ENCODE measurements at places on chromosomes 7 and 10. TPM values are rescaled to one million over a fixed set of nuclear protein-coding genes. Genes with fewer than 3 reads are reported as not detected.

Gene NKX1-2
- total RNA-seq: not detected

Gene SPDYE9
- not detected for total RNA-seq

Gene ELN
- 104 TPM for total RNA-seq

Gene GTPBP4
- total RNA-seq: 104 TPM

Gene NPC1L1
- total RNA-seq: 0.24 TPM

GRCh38 chr10:133260895-133261725 is 15.6 kb downstream of the ADAM8 start:
- DNase-seq: no peak

- DNase-seq: no peak
Observed at GRCh38 chr10:96708456-96708855, 11.9 kb downstream of the PIK3AP1 start.

DNA sequence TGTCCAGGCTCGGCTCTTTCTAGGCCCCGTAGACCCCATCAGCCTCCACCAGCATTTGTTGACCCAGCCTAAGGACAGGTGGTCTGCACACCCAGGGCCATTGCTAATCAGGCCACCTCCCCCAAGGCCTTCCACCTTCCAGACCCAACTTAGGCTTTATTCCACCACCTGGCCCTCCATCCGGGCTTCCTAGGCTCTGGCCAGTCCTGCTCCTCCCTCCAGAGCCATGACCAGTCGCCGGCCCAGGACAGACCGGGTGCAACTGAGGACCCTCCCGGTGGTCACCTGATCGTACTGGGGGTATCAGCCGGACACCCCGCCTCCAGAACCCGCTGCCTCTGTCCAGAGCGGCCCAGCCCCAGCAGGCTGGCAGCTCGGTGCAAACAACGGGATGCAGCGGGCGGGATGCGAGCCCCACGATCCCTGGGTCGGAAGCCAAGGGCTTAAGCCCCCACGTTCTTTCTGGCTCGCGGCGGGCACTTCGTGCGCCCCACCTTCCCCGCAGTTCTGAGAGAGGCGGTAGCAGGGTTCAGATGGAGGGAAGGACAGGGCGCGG is 545 bp downstream of the NACAD start:
- DNase-seq: no peak

GRCh38 chr10:44927352-44927751 is 16.2 kb downstream of the TMEM72 start:
- DNase-seq: no peak

- no peak for DNase-seq
Observed at GRCh38 chr10:110993024-110993693, 73.8 kb downstream of the SHOC2 start.

DNA sequence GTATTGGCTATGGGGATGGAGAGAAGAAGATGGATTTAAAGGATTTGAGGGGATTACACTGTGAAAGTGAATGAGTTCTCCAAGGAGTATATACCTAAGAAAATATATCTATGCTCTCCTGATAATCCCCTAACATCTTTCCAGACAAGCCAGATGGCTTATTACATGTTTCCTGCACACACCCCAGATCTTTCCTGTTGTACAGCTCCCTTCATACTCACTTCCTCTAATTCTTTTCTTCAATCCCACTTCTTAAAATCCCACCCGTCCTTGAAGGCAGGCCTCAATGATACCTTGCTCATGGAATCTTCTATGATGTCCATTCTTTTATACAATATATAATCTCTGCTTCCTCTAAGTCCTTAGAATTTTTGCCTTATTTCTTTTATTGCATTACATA is 317.2 kb upstream of the DGKB start:
- DNase-seq: no peak

- no peak for DNase-seq
Observed at GRCh38 chr10:100624298-100624697, 88.6 kb downstream of the HIF1AN start.

- DNase-seq: no peak
Observed at GRCh38 chr7:117819558-117819957, 53.7 kb downstream of the CTTNBP2 start.

GRCh38 chr7:104408371-104408770 is 80.0 kb downstream of the LHFPL3 start:
- DNase-seq: no peak

DNA sequence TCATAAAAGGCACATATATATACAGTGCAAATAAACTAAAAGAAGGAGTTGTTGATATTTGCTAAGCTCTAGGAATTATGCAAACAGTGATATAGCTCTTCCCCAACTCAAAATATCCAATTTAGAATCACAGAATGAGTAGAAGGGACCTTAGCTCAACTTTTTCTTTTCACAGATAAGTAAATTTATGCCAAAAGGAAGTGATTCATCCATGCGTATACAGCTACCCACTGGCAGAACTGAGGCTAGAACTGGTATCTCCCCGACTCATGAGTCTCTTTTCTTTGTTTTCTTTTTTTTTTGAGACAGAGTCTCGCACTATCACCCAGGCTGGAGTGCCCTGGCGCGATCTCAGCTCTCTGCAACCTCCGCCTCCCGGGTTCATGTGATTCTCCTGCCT is 54.2 kb upstream of the SVIL start:
- DNase-seq: no peak

- DNase-seq: no peak
Observed at GRCh38 chr10:121659236-121659635, 61.0 kb upstream of the FGFR2 start.

GRCh38 chr10:71920540-71921323 is 43.5 kb upstream of the CHST3 start:
- no peak for DNase-seq

DNA sequence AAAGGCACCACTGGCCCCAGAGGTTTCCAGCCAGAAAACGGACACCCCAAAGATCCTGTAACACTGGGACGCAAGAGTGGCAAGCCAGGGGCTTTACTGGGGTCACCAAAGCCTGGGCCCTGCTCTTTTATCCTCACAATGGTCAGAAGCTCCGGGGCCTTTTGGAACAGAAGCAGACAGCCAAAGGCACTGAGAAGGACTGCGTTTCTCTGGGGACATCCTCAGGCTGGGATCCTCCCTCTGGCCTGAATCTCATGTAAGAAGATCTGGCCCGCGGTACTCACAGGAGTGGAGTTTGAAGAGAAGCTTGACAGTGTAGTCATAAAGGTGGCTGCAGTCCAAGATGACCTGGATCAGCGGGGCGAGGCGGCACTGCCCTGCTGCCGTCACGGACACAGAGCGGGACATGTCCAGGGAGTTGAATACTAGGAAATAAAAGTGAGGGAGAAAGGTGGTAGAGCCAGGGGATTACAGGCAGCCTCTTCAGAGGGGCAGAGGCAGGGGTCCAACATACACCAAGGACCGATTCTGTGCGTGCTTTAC is 81.4 kb downstream of the SPDYE5 start:
- DNase-seq: no peak

DNA sequence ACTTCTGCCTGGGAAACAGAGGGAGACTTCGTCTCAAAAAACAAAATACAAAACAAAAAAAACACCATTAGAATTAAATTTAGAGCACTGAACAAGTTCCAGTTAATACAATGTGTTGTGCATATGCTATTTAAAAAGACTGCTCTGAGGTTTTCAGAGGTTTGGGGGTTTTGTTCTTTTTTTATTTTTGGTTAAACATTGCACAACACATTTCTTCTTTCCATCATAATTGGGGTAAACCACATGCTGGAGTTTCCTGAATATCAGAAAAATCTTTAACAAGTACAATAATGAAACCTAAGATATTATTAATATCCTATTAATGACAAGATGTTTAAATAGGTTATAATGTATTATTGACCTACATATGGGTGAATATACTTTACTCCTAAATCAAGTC is 26.3 kb downstream of the IGF2BP3 start:
- DNase-seq: no peak

GRCh38 chr10:10796774-10797415 is 220.8 kb upstream of the CELF2 start:
- no peak for DNase-seq

DNA sequence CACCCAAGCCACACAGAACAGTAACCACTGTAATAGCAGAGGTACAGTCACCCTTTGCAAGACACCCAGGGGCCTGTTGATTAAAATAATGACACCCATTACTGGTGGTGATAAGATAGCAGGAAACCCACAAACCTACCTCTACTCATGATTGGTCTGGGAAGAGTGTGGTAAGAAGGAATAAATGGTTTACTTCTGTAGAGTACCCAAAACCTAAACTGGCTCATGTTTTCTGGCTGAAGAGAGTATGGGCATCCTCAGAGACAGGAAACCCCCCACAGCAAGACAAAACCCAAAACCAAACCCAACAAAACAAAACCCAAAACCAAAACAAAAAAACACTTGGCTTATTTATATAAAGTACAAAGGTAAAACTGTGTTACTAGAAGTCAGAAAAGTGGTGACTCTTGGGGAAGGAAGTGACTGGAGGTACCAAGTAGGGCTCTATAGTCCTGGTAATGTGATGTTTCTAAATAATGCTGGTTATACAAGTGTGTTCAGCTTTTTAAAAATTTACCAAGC is 15.5 kb upstream of the DNAJB12 start:
- no peak for DNase-seq

All from omental fat pad (tissue), 4 donors.